ENCODE measurements at places on chromosomes 1 and 21. TPM values are rescaled to one million over a fixed set of nuclear protein-coding genes. Genes with fewer than 3 reads are reported as not detected.

The MAN1C1 gene
- 15.1 TPM for total RNA-seq

The RCSD1 gene
- total RNA-seq, result 174 TPM

The PLEKHA6 gene
- total RNA-seq, result 0.17 TPM

The OR2T33 gene
- not detected for total RNA-seq

The TEKT2 gene
- 0.81 TPM for total RNA-seq

The SARS1 gene
- 117 TPM for total RNA-seq

The NTNG1 gene
- total RNA-seq, result not detected

The ATP1A4 gene
- not detected for total RNA-seq

The SSX2IP gene
- total RNA-seq, result 9.3 TPM

The KCNJ15 gene
- 0.10 TPM for total RNA-seq

The CR2 gene
- 0.22 TPM for total RNA-seq

The H3-3A gene
- total RNA-seq, result 408 TPM

The SLC30A10 gene
- not detected for total RNA-seq

The REN gene
- not detected for total RNA-seq

The GPR3 gene
- 0.47 TPM for total RNA-seq

The SMG5 gene
- 64.0 TPM for total RNA-seq

The GIPC2 gene
- total RNA-seq, result not detected

The COL9A2 gene
- 2.9 TPM for total RNA-seq

The CGN gene
- total RNA-seq, result 0.37 TPM

The GPR52 gene
- total RNA-seq, result 11.3 TPM

The PGLYRP3 gene
- total RNA-seq, result not detected

The CLCA4 gene
- total RNA-seq, result not detected

The CRNN gene
- total RNA-seq, result not detected

The CELA3A gene
- total RNA-seq, result not detected

The RWDD3 gene
- total RNA-seq, result 15.7 TPM

The UHMK1 gene
- total RNA-seq, result 56.7 TPM

The OR2T5 gene
- not detected for total RNA-seq

The SLAMF8 gene
- not detected for total RNA-seq

The FCRL2 gene
- total RNA-seq, result 0.17 TPM

The KMO gene
- total RNA-seq, result not detected

The HES2 gene
- total RNA-seq, result not detected

The CSDE1 gene
- total RNA-seq, result 641 TPM

The C4BPA gene
- total RNA-seq, result not detected

The EPHA8 gene
- total RNA-seq, result not detected

The OR2G6 gene
- not detected for total RNA-seq

The PTGER3 gene
- total RNA-seq, result 0.32 TPM

The GNAT2 gene
- total RNA-seq, result not detected

The TAS1R1 gene
- not detected for total RNA-seq

The GON4L gene
- total RNA-seq, result 105 TPM

The PBXIP1 gene
- 774 TPM for total RNA-seq

The LCE3D gene
- total RNA-seq, result not detected

The CNR2 gene
- total RNA-seq, result 0.15 TPM

The FNDC10 gene
- total RNA-seq, result 0.96 TPM

The ADAMTS4 gene
- 5.3 TPM for total RNA-seq

The DTL gene
- 4.7 TPM for total RNA-seq

The S100A7 gene
- not detected for total RNA-seq

The SPATA21 gene
- total RNA-seq, result not detected

The PM20D1 gene
- 3.8 TPM for total RNA-seq

The CD53 gene
- 397 TPM for total RNA-seq

The POLR3GL gene
- 30.8 TPM for total RNA-seq

The CR1L gene
- total RNA-seq, result not detected

The PRAMEF5 gene
- total RNA-seq, result not detected

The HJV gene
- total RNA-seq, result not detected

The PRAMEF18 gene
- not detected for total RNA-seq

The RPTN gene
- not detected for total RNA-seq

The RBM34 gene
- 175 TPM for total RNA-seq

The RNPEP gene
- total RNA-seq, result 29.8 TPM

The SIM2 gene
- not detected for total RNA-seq
